Activated naive CD4-positive, alpha-beta T cell treated with anti-CD3 and anti-CD28 coated beads for 36 hours (primary cell): ENCODE measurements at places on chromosomes 2 and 18. TPM values are rescaled to one million over a fixed set of nuclear protein-coding genes. Genes with fewer than 3 reads are reported as not detected.
A peak's percentile ranks its signal among the peaks of the same experiment; 100 is the strongest.

Gene IDH1
- 18.5 TPM for total RNA-seq

Gene TMEM247
- total RNA-seq: not detected

Gene FSIP2
- total RNA-seq: not detected

Gene REG3G
- total RNA-seq: not detected

Gene NPAS2
- 5.8 TPM for total RNA-seq

Gene MAPK4
- not detected for total RNA-seq

Gene OBSL1
- total RNA-seq: 1.6 TPM

Gene SERPINB4
- not detected for total RNA-seq

GRCh38 chr18:26090130-26091046, at the start of gene SS18:
TSS of gene SS18 (minus strand) at chr18:26090613. CDS start at chr18:26090569, 44 bp downstream.
- peak; percentile 95 for DNase-seq
- peaks cover 12% of the 10 kb centered on the region for H3K36me3 ChIP-seq
- H3K27ac ChIP-seq: peak within 1 kb of the TSS; percentile 98
- peaks cover 32% of the 10 kb centered on the region for H3K4me1 ChIP-seq

GRCh38 chr2:112811841-112812306, 24.7 kb downstream of the IL1B start:
- DNase-seq: peak; percentile 49
- no peak overlapping the region for H3K4me3 ChIP-seq
- peak overlapping the region; percentile 64 for H3K27ac ChIP-seq
- H3K36me3 ChIP-seq: no peaks in the 10 kb centered on the region
- peaks cover 25% of the 10 kb centered on the region for H3K4me1 ChIP-seq

DNA sequence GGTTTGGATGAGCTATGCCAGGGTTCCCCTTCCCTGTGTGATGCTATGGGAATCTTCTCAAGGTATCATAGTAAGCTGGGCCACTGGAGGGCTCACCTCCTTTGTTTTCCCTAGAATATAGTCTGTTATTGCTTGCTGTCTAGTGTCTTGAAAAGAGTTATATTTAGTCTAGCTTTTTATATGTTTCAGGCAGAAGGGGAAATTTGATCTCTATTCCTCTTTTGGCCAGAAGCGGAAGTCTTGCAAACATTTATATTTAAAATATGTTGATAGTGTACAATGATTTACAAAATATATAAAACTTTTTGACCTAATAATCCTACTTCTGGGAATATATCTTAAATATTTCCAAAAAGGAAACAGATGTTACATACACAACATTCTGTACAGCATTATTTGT, 260.7 kb downstream of the FHOD3 start:
- H3K27me3 ChIP-seq: peaks cover 4% of the 10 kb centered on the region
- H3K27ac ChIP-seq: no peak overlapping the region
- no peak for DNase-seq
- H3K4me1 ChIP-seq: no peaks in the 10 kb centered on the region
- H3K36me3 ChIP-seq: no peaks in the 10 kb centered on the region

DNA sequence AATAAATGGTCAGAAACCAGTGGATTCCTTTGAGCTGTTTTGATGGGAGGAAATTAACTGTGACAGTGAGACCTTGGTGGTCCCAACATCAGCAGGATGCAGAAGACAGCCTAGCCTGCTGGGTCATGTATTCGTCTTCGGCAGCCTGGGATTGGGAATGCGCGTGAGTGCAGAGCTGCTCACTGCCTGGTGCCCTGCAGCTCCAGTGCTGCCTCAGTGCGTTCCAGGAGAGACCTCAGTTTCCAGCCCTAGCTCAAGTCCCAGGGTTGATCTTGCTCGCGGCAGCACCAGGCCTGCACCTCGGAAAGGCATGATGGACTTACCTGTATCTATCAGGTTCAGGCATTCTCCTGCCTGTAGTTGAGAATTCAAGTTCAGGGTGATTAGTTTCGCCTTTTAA, 203.9 kb downstream of the SH3RF3 start:
- H3K4me1 ChIP-seq: peaks cover 35% of the 10 kb centered on the region
- H3K27ac ChIP-seq: no peak overlapping the region
- H3K36me3 ChIP-seq: no peaks in the 10 kb centered on the region
- no peaks in the 10 kb centered on the region for H3K27me3 ChIP-seq

GRCh38 chr2:102585847-102586404, 33.4 kb upstream of the SLC9A2 start:
- H3K4me3 ChIP-seq: no peak overlapping the region
- H3K27ac ChIP-seq: no peak overlapping the region
- no peak for DNase-seq

DNA sequence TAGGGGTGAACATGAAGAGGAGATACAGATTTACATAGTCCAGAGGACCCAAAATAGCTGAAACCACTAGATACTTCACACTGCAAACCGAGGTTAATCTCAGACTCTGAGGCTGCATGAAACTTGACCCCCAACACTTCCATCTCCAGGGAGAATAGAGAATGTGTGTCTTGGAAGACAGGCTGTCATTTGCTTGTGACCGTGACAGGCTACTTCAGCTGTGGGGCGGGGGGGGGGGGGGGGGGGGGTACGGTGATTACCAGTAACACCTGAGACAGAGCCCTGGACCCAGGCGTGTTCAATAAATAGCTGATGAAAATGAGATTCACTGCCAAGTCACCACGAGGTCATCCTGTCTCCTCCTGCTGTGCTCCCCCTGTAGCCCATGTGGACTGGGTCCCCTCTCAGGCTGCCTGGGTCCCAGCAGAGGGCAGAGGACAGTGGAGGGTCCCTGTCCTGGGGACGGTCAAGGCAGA, 5.7 kb upstream of the KLHL29 start:
- H3K27me3 ChIP-seq: peaks cover 12% of the 10 kb centered on the region
- H3K4me3 ChIP-seq: no peak overlapping the region
- H3K36me3 ChIP-seq: no peaks in the 10 kb centered on the region
- H3K27ac ChIP-seq: no peak overlapping the region

- no peak overlapping the region for H3K4me3 ChIP-seq
- H3K27me3 ChIP-seq: no peaks in the 10 kb centered on the region
- H3K36me3 ChIP-seq: no peaks in the 10 kb centered on the region
- no peaks in the 10 kb centered on the region for H3K4me1 ChIP-seq
Observed at GRCh38 chr2:194619366-194619765, 1037.7 kb upstream of the SLC39A10 start.

- H3K4me3 ChIP-seq: no peak overlapping the region
- no peaks in the 10 kb centered on the region for H3K4me1 ChIP-seq
- no peak for DNase-seq
- peaks cover 3% of the 10 kb centered on the region for H3K27me3 ChIP-seq
- no peak overlapping the region for H3K27ac ChIP-seq
Observed at GRCh38 chr2:187593697-187594096, 39.5 kb upstream of the TFPI start.

DNA sequence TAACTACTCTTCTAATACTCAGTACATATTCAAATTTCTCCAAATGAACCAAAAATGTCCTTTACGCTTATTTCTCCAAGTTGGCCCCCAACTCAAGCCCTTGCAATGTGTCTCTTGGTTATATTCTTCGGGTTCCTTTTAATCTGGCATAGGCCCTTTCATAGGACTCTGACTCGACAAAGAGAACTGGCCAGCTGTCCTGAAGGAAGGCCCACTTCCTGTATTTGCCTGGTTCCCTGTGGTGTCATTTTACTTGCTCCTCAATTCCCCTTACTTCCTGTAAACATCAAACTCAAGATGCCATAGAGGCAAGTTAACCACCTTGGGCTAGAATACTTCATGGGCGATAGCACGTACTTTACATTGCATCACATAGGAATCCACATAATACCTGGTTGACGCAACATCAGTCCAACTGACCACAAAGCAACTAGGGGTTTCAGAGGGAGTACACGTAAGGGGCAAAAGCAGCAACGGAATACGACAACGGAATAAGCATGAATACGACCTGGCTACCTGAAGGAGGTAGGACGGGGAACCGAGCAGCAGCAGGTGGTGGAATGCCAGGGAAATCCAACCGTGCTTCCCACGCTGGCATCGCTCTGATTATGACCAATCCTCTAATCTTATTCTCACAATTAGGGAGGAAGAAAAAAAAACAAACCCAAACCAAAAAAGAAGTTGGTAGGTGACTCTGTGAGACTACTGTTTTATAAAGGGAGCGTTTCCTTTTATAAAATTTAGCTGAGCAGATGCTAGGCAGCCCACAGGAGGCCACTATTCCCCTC, 823 bp upstream of the GORASP2 start:
- peaks cover 34% of the 10 kb centered on the region for H3K4me1 ChIP-seq
- peak overlapping the region; percentile 98 for H3K4me3 ChIP-seq
- peaks cover 6% of the 10 kb centered on the region for H3K36me3 ChIP-seq
- no peak for DNase-seq

- no peak overlapping the region for H3K4me3 ChIP-seq
- peak; percentile 30 for DNase-seq
- H3K36me3 ChIP-seq: peaks cover 5% of the 10 kb centered on the region
- no peak overlapping the region for H3K27ac ChIP-seq
Observed at GRCh38 chr2:134290358-134290757, 36.5 kb downstream of the MGAT5 start.

GRCh38 chr2:178331474-178332432, 119.2 kb downstream of the PRKRA start:
- H3K4me1 ChIP-seq: no peaks in the 10 kb centered on the region
- no peaks in the 10 kb centered on the region for H3K36me3 ChIP-seq
- no peak overlapping the region for H3K4me3 ChIP-seq
- no peak overlapping the region for H3K27ac ChIP-seq

DNA sequence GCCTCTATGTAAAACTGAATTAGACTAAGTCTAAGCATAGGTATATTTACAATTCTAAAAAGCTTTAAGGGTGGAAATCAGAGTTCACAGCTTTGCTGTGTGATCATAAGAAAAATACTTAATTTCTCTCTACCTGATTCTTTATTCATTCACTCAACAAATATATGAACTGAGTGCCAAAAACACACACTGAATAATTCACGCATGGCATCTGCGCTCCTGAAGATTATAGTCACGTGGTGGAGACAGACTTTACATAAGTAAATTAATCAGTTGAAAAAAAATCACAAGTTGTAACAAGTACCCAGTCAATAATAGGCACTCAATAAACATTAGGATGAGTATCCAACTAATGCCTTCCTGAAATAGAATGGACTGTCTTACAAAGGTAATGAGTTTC, 351.6 kb downstream of the METTL4 start:
- peaks cover 9% of the 10 kb centered on the region for H3K27me3 ChIP-seq
- no peaks in the 10 kb centered on the region for H3K4me1 ChIP-seq
- H3K36me3 ChIP-seq: no peaks in the 10 kb centered on the region

- no peak overlapping the region for H3K4me3 ChIP-seq
- DNase-seq: no peak
- no peaks in the 10 kb centered on the region for H3K36me3 ChIP-seq
- H3K4me1 ChIP-seq: no peaks in the 10 kb centered on the region
- no peaks in the 10 kb centered on the region for H3K27me3 ChIP-seq
Observed at GRCh38 chr2:164015328-164016123, 279.7 kb upstream of the FIGN start.

DNA sequence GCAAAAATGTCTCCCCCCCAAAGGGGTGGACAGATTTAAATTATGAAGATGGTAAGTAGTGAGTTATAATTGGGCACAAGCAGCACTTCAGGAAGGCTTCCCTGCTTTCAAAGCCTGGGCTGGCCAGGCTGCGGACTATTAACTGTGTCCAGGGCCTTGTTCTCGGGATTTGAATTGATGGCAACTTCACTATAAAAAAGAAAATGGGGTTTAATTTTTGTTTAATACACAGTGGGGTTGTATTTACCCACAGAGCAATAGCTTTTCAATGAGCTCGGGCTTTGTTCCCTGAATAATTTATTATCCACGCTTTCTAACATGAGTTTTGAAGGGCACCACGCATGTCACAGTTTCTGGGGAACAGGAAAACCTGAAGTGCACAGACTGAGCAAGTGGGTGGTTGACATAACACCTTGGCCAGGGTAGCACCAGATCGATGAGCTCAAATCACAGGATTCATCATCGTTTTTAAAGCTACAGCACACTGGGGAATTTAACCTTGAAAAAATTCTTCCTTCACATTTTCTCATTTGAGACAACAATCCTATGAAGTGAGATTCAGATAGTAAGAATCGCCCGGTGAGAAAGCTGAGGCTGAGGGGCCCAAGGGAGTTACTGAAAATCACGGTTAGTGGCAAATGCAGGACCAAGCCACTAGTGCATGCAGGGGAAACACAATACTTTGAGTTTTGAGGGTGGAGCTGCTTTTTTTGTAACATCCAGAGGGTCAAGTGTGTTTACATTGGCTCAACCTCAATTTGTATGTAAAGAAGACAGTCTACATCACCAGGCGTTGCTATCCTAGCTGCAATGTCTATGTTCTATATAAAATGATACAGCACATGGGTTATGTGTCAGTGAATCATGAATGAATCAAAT, 28.9 kb upstream of the LMAN1 start:
- H3K27me3 ChIP-seq: peaks cover 2% of the 10 kb centered on the region
- H3K27ac ChIP-seq: no peak overlapping the region
- no peaks in the 10 kb centered on the region for H3K4me1 ChIP-seq
- no peak overlapping the region for H3K4me3 ChIP-seq

- H3K27me3 ChIP-seq: peaks cover 15% of the 10 kb centered on the region
- no peak overlapping the region for H3K27ac ChIP-seq
- no peak overlapping the region for H3K4me3 ChIP-seq
Observed at GRCh38 chr2:227205701-227206100, 41.3 kb downstream of the COL4A3 start.

- H3K4me1 ChIP-seq: peaks cover 16% of the 10 kb centered on the region
- DNase-seq: no peak
- no peaks in the 10 kb centered on the region for H3K27me3 ChIP-seq
- H3K36me3 ChIP-seq: no peaks in the 10 kb centered on the region
Observed at GRCh38 chr2:203694191-203694590, 12.2 kb upstream of the CD28 start.

GRCh38 chr2:160294339-160294803, 94.3 kb upstream of the ITGB6 start:
- peaks cover 80% of the 10 kb centered on the region for H3K4me1 ChIP-seq
- peaks cover 36% of the 10 kb centered on the region for H3K36me3 ChIP-seq
- H3K4me3 ChIP-seq: no peak overlapping the region
- no peaks in the 10 kb centered on the region for H3K27me3 ChIP-seq
- peak; percentile 59 for DNase-seq
- peak overlapping the region; percentile 67 for H3K27ac ChIP-seq

DNA sequence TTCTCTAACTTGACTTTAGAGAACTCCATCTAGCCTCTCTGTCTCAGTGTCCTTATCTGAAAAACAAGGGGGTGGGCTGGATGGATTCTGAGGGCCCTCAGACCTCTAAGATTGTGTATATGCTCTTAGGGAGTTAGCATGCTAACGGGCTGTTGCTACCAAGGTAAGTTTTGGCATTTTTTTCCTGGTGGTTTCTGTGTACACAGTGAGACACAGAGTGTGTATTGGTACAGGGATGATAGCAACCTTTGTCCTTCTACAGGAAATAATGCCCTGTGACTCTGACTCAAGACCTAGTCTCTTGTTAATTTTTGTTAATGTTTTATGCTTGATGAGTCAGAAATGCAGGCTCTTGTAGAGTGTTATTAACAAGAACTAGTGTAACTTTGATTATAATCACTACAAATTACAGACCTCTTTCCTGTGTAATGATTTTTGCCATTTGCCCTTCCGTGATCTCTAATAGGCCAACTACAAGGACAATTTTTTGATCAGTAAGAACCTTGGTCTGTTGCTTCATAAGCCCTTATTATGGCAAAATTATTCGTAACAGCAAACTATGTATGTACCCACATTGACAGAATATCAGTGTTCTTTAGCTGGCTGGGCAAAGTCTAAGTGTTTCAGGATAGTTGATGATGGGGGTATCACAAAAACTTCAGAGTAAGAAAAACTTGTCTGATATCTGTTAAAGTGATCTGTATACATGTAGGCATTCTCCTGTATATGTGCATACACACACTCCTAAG, 89.7 kb downstream of the SPTBN1 start:
- no peaks in the 10 kb centered on the region for H3K27me3 ChIP-seq
- DNase-seq: no peak
- no peak overlapping the region for H3K4me3 ChIP-seq
- H3K27ac ChIP-seq: no peak overlapping the region
- no peaks in the 10 kb centered on the region for H3K36me3 ChIP-seq

- peaks cover 9% of the 10 kb centered on the region for H3K4me1 ChIP-seq
- H3K4me3 ChIP-seq: no peak overlapping the region
- H3K27ac ChIP-seq: peak overlapping the region; percentile 20
- peaks cover 37% of the 10 kb centered on the region for H3K36me3 ChIP-seq
- H3K27me3 ChIP-seq: no peaks in the 10 kb centered on the region
Observed at GRCh38 chr2:10579441-10579840, 110.3 kb downstream of the NOL10 start.
